Inflammatory macrophage (primary cell): ENCODE measurements at places on chromosomes 13 and 19.
A peak's percentile ranks its signal among the peaks of the same experiment; 100 is the strongest.

- DNase-seq = no peak
Observed at GRCh38 chr13:105436943-105437342, 1098.5 kb downstream of the EFNB2 start.

- no peak for DNase-seq
Observed at GRCh38 chr13:67151652-67152051, 78.5 kb downstream of the PCDH9 start.

- no peak for DNase-seq
Observed at GRCh38 chr19:49492573-49493405, 3.4 kb upstream of the RPS11 start.

DNA sequence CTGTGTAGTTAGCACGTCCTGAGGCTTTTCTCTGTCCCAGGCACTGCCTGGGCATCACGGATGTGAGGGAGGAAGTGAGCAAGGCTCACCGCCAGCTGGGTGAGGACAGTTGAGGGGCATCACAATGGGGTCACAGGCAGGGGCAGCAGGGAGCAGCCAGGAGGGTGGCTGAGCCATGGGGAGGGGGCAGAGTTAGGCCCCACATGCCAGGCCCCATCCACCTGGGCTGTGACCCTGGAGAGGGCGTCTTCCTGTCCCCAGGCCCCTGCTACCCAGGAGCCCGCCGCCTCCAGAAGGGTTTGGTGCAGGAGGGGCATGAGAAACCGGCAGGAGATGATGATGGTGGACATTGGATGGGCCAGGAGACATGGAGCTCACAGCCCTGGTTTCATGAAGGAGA is 56.8 kb upstream of the F7 start:
- no peak for DNase-seq

DNA sequence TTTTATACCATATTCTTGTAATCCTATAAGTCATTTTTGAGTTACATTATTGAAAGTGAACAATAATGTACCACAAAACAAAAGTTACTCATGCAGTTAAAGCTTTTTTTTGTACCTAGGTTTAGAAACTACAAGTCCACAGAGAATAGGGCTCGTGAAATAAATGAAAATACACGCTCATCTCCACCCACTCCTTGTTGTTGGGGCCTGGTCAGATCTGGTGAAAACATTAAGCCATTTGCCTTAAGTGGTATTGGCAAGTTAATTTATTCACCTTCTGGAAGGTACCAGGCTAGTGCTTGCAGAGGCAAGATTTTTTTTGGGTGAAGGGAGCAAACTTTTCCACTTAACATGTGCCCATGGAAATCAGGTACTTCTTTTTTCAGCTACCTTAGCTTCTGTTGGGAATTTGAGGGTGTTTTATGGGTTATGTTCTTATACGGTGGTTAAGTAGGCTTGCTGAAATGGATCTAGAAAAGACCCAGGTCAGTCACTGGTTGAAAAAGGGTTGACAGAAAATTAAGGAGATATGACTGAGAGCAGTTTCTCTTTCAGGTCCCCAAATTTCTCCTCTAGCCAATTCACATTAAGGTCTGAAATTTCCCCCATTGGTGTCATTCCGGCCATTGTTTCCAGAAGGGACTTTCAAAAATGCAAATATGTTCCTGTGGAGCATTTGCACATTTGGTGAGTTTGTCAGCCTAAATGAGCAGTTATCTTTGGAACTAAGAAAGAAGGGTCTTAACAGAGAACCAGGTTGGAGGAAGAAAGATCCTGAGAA is 143.3 kb downstream of the KCNRG start:
- no peak for DNase-seq

- DNase-seq = no peak
Observed at GRCh38 chr19:2984215-2984528, 6.8 kb downstream of the TLE6 start.

DNA sequence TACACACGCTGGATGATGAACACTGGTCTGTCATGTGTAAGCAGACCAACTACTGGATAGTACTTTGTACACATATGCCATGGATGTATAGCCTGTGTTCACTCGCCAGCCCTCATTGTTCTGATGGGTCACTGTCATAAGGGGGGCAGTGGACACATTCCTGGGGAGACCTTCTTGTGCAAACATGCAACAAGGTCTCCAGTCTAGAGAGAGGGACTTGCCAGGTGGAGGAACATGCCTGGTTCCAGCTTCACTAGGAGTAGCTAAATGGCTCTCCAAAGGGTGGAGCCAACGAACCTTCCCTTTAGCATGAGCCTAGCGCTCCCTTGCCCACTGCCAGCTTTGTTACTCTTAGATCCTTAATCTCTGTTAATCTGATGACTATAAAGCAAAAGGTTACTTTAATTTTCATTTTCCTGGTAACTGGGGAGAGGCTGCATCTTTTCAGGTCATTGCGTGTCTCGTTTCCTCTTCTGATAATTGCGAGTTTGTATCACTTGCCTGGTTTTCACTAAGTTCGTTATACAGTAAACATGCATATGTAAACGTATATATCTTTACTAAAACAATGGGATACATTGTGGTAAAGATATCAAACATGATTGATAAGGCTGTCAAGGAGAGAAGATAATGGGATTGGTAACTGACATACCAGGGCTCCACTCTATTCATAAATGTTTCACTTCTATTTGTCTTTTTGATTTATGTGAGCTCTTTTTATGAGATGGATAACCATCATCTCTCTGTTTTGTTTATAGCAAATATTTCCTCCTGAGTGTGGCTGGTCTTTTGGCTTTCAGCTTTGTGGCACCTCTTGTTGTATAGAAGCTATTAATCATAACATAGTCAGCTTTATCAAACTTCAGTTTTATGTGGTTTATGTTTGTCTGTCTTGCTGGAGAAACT is 235.2 kb upstream of the SGCG start:
- no peak for DNase-seq

DNA sequence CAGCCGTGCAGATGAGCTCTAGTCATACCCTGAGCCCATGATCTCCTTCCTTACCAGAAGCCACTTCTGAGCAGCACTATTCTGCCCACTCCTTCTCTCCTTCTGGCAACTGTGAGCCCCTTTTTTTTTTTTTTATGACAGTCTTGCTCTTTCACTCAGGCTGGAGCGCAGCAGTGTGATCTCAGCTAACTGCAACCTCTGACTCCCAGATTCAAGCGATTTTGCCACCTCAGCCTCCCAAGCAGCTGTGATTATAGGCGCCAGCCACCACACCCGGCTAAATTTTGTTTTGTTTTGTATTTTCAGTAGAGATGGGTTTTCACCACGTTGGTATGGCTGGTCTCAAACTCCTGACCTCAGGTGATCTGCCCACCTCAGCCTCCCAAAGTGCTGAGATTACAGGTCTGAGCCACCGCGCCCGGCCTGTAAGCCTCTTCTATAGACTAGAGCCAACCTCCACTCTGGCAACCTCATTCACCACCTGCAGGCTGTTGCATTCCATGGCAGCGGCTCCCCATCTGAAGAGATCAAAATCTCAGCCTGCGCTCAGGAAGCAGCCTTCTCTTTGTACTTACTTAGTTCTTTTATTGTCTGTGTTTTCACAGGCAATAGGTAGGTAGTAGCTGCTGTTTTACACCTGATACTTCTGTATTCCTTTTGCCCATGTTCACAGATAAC is 34.8 kb upstream of the NDFIP2 start:
- DNase-seq = no peak

DNA sequence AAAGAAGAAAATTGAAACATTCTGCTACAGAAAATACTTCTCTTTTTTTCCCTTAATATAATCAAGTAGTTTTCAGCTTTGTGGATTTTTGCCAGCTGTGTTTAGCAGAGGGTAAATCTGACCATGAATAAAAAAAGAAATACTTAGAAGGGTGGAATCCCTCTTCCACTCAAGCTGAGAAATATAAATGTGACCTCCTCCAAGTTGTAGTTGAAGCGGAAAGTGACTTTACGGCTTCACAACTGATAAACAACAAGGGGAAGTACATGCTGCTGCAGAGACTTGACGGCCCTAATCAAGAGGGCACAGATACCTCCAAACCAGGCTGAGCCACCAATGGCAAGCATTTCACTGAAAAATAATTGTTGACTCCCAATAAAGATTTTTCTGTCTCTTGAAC is 785.0 kb downstream of the SLITRK5 start:
- DNase-seq = peak; percentile 33

- DNase-seq = no peak
Observed at GRCh38 chr19:34215006-34215665, 39.2 kb upstream of the GARRE1 start.

- no peak for DNase-seq
Observed at GRCh38 chr13:101700598-101700997, 248.1 kb downstream of the ITGBL1 start.
